Stimulated activated CD8-positive, alpha-beta memory T cell treated with anti-CD3 and anti-CD28 coated beads, Interleukin-15, amount 100 ng/mL, for 4 hours (primary cell): ENCODE measurements at places on chromosomes 6 and 20.

DNA sequence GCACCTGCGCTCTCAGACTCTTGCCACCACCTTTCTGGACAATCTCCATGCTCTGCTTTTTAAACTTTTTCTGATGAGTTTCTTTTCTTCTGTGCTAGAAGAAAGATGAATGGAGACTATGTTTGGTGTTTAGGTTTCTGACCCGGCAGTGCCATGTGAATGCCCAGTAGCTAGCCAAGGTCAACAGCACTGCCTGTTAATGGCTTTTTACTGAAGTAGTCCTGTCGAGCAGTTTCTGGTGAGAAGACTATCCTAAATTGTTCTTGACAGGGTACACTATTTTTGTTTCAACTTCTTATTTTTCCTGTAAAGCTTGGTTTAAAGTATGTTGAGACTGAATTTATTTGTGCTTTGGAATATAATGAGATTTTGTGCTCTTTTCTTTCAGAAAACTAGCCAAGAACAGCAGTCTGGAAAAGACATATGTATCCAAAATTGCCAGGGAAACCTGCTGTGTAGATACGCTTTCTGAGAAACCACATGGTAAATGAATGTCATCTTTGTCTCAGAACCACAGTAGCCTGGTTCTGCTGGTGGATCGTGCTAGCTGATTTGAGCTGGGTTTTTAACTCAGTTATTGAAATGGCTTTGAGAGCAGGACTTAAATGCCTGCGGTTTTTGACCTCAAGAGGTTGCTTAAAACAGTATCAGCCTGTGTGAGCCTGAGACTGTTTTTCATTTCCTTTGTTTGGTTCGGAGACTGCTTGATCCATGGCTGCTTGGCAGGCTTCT lies 48.1 kb downstream of the KCNS1 start:
- no peak for DNase-seq

GRCh38 chr6:16355238-16355637 lies 116.9 kb downstream of the GMPR start:
- DNase-seq, result no peak

- no peak for DNase-seq
Measured at GRCh38 chr6:147395158-147395557, 113.3 kb upstream of the SAMD5 start.

GRCh38 chr6:168132531-168133167 lies 53.6 kb upstream of the FRMD1 start:
- no peak for DNase-seq

- DNase-seq, result no peak
Measured at GRCh38 chr6:32079566-32080290, 29.4 kb downstream of the TNXB start.
